ENCODE measurements at places on chromosomes 3 and 15.

GRCh38 chr15:39025321-39025720 is 460.7 kb upstream of the RASGRP1 start:
- DNase-seq, result no peak

DNA sequence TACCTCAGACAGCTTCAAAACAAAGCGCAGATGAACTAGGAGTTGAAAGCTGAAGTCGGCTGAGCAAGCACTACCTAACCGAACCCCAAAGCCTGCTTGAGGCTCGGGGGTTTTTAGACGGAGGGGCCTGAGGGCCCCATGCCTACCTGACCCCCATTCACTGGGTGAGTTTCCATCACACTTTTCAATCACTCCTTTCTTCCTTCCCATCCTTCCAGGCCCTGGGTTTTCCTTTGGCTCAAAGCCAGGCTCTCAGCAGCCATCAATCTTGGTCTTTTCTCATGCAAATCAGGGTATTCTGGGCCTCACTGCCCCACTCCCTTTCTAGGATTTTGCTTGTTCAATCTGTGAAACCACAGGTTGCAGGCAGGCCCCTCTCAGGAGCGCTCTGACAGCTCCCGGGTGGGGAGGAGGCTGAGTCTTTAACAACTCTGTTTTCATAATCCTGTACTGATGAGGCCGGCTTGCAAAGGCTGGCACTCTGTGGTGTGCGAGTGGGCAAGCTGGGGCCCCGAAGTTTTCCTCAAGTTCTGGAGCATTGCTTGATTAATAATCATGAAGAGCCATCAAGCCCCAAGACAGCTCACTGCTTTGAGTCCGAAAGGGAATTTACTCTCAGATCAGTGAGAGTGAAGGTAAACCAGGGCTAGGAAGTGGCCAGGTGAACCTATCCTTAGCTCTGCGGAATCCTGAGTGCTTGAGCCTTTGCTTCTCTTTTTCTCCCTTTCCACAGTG is 97.6 kb downstream of the FRMD4B start:
- no peak for DNase-seq

DNA sequence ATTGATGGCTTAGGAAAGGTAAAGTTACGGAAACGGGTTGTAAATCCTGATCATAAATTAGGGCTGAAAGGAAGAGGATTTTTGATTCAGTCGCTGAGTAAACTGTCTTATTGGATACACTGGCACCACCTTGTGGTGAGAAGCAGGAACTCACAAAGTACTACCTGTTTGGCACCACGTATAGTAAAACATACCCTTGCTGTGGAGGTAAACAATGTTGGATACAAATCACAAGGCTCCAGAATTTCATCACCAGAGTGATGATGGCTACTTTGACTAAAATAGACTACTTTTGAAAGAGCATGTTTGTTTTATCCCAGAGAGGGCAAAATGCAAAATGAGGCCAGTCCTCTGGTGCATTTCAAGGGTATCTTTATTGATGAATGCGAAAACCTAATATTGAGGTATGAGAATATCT is 216.9 kb downstream of the IGSF11 start:
- DNase-seq, result peak; percentile 74

GRCh38 chr3:127220497-127220896 is 27.6 kb downstream of the PRR23E start:
- DNase-seq, result no peak

DNA sequence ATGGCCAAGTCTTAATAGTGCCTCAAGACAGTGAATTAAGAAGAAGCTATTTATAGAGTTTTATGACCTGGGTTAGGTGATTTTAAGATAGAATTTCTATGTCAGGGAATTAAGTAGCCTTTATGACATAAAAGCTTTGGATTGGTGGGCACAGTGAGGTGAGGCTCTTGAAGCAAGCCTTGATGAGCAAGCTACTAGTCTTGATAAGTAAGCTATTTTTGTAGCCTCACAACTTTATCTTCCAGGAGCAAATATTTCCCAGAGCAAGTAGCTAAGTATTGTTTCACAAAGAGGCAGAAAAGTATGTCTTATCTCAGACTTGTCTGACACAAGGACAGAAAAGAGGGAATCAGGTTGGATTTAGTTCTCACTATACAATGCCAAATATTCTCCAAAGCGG is 491.7 kb upstream of the RASGRP1 start:
- no peak for DNase-seq

DNA sequence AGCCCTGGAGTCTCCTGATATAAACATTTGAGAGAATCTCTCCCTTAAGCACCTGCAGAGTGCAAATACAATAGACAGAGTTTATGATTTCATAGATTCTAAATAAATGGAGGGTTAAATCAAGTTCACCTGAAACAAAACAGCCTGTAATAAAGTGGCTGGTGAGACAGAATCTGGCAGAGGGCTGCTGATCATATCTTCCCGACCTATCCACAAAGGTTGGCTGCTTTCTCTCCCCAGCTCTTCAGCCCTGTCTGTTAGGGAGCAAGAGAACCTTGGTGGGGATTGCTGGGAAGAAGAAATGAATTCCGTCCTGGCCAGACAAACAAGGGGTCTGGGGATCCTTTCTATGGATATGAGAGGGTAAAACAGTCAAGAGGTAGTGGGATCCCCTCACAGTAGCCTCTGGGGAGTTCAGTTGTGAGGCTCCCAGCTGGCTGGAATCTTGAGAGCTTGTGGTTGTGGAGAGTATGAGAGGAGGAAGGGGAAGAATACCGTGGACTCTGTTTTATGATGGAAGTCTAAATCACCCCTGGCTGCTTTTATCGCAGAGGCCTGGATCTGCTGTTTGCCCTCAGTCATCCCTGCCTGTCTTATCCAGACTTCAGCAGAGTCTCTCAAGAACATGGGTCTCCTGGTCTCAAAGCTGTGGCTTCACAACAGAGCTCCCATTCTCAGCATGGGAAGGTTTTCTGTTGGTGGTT is 451.3 kb downstream of the NTRK3 start:
- DNase-seq, result no peak
